ENCODE measurements at places on chromosomes 3 and 15.

- DNase-seq = peak; percentile 32
Observed at GRCh38 chr3:99505646-99506269, 132.6 kb upstream of the COL8A1 start.

GRCh38 chr15:68418611-68419161 lies 13.3 kb downstream of the ITGA11 start:
- no peak for DNase-seq

DNA sequence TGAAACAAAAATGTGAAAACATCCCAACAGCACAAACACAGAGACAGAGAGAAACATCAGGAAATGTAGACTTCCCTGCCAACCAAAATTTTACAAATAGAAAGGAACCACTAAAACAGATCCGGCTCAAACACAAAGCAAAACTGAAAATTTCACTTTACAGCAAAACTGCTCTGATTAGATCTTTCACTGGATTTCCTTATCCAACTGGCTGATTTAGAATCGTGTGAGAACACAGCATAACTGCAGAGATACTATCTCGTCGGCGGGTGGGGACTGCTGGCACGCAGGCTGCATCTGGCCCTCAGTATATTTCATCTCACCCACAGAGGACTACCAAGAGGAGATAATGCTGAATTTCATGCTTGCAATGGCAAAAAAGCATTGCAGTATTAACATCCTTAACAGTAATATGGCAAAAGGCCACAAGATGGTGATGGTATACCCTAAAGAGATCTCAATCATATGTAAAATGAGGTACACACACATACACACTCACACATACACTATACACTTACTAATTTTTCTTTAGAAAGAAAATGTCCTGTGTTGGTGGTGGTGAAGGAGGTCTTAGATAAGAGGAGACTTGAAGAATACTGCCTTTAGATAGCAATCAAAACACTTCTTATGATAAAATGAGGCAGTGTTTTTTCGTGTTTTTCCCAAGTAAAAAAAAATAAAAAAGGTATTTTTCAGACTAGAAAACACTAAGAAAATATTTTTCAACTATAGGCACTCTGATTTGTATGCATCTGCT lies 10.6 kb upstream of the LEO1 start:
- peak; percentile 47 for DNase-seq

- peak; percentile 6 for DNase-seq
Observed at GRCh38 chr15:39874890-39875549, 45.0 kb downstream of the GPR176 start.

- no peak for DNase-seq
Observed at GRCh38 chr3:172133838-172134237, 94.5 kb downstream of the FNDC3B start.

- DNase-seq = no peak
Observed at GRCh38 chr3:41350441-41350840, 151.1 kb downstream of the CTNNB1 start.

DNA sequence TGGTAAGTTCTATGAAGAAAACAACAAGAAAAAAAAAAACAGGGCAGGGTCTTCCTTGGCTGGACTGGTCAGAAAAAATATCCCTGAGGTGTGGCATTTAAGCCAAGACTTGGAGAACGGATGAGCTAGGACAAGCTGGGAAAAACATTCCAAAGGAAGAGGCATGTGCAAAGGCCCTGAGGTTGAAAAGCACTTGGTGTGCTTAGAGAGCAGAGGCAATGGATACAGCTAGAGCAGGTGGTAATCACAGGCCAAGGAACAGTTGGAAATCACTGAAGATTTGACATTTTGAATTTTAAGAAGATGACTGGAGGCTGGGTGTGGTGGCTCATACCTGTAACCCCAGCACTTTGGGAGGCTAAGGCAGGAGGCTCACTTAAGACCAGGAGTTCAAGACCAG lies 42.9 kb upstream of the PDE8A start:
- DNase-seq = no peak

GRCh38 chr3:56304069-56304468 lies 164.2 kb downstream of the ERC2 start:
- no peak for DNase-seq

DNA sequence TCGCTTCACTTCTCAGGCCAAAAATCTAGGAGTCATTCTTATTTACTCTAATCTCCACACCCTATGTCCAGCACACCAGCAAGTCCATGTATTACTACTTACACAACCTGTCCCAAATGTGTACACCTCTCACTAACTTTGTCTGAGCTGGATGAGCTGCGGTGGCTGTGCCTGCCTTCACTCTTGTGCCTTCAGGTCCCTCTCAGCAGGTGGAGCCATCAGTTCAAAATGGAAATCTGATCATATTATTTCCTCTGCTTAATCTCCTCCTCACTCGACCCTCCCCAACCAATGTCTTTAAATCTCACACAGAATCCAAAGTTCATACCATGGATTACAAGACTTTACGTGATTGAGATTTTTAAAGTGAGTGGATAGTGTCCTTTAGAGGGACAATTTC lies 82.8 kb downstream of the SSR3 start:
- no peak for DNase-seq

GRCh38 chr15:88908697-88909621 lies 4.2 kb downstream of the MFGE8 start:
- DNase-seq = no peak

DNA sequence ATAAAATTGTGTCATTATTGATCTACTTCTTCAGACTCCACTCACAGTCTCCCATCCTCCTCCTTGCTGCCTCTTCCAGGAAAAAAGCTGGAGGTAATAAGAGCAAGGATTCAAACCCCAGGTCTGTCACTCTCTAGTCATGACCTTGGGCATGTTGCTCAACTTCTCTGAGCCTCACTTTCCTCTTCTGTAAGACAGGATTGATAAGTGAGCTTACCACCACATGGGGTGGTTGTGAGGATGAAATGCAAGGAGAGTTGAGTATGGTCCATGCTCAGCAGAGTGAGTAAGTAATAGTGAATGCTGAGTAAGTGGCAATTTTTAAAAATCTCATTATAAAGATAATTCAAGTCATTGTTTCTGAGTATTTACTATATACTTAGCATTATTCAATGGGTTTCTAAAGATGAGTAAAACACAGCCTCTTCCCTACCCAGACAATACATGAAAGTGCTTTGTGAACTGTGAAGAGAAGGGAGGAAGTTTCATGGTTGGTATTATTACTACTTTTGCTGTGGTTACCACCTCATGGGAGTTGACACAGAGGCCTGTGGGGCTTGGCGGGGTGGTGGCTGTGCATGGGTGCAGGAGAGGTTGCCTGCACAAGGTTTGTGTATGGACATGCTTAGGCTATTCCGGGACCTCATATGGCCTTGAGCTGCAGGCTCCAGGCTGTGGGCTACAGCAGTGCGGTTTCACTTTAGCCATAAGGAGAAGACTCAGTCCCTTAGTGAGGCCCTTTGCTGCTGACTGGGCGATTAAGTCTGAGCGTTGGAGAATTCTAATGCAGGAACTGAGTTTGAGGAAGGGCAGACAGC lies 30.0 kb downstream of the SLC6A11 start:
- no peak for DNase-seq

DNA sequence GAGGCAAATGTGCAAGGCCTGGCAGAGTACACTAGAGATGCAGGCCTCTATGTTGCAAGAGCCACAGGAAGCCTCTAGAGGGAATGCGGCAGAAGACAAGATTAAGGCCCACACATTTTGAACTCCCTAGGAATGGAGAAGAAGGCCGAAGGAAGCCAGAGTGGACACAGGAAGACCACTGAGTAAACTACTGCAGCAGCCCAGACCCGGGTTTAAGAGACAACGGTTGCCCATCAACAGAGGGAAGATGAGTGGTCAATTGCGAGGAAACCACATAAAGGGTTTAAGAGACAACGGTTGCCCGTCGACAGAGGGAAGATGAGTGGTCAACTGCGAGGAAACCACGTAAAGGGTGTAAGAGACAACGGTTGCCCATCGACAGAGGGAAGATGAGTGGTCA lies 14.6 kb downstream of the CHSY1 start:
- DNase-seq = no peak

- no peak for DNase-seq
Observed at GRCh38 chr3:103365467-103365866, 930.7 kb downstream of the ZPLD1 start.

GRCh38 chr3:138325990-138326389 lies 3.7 kb downstream of the NME9 start:
- no peak for DNase-seq

DNA sequence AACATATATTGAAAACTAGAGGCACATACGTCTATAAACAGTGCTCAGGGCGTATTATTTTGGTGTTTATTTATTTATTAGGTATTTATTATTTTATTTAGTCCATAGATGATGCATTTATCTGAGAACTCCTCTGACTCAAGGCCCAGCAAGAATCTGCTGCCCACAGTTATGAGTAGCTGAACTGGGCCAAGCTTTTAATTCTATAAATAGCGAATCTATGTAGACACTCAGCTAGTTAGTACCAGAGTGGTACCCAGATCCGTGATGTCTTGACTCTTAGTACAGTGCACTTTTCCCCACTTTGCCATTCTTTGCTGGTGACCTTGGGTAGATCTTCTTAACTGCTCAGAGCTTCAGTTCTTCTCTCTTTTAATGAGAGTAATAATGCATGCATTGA lies 370.4 kb upstream of the TPRG1 start:
- DNase-seq = no peak

- no peak for DNase-seq
Observed at GRCh38 chr3:194536871-194537637, 50.3 kb upstream of the ATP13A3 start.

GRCh38 chr15:92822216-92823144 lies 77.6 kb upstream of the CHD2 start:
- DNase-seq = no peak

DNA sequence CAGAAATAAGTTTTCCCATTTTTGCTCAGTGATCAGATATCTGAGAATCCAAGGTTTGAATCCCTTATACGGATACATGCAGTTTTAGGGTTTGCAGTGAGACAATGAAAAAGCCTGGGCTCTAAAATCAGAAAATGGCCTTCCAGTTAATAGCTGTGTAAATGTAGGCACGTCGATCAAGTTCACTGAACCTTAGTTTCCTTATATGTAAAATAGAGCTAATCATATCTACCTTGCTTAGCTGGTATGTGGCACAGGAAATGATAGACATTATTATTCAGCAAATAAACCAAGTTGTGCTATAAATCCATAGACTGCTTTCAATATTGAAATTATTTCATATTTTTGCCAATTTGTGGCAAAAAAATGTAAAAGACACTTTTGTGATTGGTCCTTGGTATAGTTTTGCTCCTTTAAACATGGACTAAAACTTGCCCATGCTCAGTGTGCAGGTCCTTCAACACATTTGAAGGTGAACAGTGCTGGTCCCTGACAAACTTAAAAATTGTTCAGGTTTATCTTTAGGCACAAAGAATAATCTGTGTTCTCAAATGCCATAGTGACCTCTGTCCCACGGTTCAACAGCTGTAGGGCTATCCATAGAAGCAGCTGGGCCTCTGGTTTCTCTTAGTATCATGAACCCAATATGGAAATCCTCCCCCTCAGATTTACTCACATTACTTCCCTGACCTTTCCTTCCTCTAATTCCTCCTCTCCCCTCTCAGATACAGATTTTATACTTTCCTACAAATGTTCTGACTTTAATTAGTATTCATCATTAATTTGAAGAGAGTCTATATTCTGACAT lies 51.0 kb downstream of the CCDC54 start:
- DNase-seq = no peak

DNA sequence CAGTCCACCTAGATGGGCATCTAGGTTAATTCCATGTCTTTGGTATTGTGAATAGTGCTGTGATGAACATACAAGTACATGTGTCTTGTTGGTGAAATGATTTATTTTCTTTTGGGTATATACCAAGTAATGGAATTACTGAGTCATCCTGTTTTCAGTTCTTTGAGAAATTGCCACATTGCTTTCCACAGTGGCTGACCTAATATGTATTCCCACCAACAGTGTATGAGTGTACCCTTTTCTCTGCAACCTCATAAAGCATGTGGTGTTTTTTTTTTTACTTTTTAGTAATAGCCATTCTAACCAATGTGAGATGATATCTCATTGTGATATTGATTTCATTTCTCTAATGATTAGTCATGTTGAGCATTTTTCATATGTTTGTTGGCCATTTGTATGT lies 86.0 kb upstream of the NDN start:
- DNase-seq = no peak

DNA sequence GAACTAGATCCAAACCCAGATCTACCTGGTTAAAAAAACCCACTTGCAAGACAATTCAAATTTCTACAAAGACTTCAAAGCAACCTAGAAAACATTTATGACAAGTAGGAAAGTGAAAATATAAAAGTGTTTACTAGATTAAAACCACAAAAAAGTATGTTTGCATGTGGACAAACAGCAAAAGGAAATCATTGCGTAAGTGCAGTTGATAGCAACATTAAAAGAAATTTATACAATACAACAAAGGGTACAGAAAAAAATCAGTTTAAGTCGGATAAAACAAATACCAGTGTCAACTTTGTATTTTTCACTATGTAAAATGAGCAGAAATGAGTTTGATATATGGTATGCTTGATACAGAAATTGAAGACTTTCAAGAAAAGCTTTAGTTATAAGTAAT lies 2.6 kb downstream of the EIF5A2 start:
- no peak for DNase-seq

- no peak for DNase-seq
Observed at GRCh38 chr15:49036650-49037545, 9.3 kb downstream of the SECISBP2L start.

DNA sequence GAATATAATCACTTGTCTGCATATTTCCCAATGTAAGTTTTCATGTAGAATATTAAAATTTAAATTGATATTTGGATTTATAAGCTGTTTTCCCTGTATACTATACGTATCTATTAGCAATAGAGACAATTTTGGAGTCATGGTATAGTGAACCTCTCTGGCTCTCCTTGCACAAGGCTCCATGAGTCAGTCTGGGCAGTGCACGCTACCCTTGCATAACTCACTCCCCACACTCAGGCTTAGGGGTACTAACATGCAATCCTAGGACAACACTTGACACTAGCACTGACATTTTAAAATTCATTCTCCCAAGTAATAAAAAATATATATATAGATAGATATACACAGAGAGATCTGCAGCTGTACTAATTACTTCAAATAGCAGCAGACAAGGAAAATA lies 39.2 kb downstream of the SLC24A1 start:
- DNase-seq = no peak

GRCh38 chr15:66254951-66255676 lies 1.6 kb upstream of the MEGF11 start:
- no peak for DNase-seq

DNA sequence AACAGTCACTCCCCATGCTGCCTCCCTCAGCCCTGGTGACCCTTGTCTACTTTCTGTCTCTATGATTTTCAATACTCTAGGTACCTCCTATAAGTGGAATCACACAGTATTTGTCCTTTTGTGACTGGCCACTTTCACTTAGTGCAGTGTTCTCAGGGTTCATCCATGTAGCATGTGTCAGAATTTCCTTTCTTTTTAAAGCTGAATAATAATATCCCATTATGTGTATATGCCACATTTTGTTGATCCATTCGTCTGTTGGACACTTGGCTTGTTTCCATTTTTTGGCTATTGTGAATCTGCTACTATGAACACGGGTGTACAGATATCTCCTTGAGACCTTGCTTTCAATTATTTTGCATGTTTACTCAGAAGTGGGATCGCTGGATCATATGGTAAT lies 34.1 kb downstream of the PML start:
- no peak for DNase-seq

- peak; percentile 16 for DNase-seq
Observed at GRCh38 chr3:72997421-72997961, 880 bp downstream of the PPP4R2 start.
